Central memory CD4-positive, alpha-beta T cell (primary cell): ENCODE measurements at places on chromosomes 5 and 9.

- DNase-seq, result no peak
These were observed 263.4 kb downstream of the SEC61B start for GRCh38 chr9:99485459-99485858.

- no peak for DNase-seq
These were observed 22.0 kb downstream of the KCTD16 start for GRCh38 chr5:144192661-144193060.

DNA sequence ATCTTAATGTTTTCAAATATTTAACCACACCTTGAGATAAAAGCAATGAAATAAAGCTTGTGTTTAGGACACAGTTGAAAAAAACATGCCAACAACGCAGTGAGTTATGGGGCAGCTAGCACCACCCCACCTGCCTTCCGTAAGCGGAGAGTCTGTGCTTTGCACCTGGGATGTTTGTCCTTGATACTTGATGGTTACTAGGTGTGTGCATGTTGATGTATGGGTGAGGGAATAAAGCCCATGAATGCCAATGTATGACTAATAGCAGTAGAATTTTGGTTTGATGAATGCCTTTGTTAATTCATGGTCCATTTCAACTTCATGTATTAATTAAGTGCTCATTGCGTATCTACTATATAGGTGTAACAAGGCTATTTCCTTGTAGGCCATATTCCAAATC lies 74.0 kb downstream of the PCSK5 start:
- DNase-seq, result no peak

GRCh38 chr5:94796586-94796985 lies 178.1 kb downstream of the SLF1 start:
- no peak for DNase-seq

GRCh38 chr9:12289711-12290110 lies 403.5 kb upstream of the TYRP1 start:
- no peak for DNase-seq

- peak; percentile 16 for DNase-seq
These were observed 80.0 kb upstream of the TUT7 start for GRCh38 chr9:86434039-86434726.

DNA sequence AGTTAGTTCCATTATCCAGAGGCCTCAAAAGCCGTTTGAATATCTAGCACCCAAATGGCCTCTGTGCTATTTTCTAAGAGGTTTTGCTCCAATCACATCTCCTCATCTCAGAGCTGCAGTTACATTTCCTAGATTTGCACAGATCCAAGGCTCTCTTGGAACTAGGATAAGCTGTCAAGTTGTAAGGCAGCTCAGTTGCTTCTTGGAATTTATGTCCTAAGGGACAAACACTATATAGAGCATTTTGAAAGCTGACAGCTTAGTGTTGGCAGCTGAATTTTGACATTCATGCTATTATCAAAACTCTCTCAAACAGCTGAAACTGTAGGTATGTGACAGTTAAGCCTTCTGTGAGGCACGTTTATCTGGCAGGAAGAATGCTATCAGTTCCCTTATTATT lies 97.0 kb downstream of the MACIR start:
- no peak for DNase-seq

GRCh38 chr9:98883276-98883675 lies 60.4 kb upstream of the COL15A1 start:
- no peak for DNase-seq
